ENCODE measurements at places on chromosomes 6 and 20.

GRCh38 chr6:55916188-55916587 lies 40.8 kb upstream of the BMP5 start:
- DNase-seq: no peak

DNA sequence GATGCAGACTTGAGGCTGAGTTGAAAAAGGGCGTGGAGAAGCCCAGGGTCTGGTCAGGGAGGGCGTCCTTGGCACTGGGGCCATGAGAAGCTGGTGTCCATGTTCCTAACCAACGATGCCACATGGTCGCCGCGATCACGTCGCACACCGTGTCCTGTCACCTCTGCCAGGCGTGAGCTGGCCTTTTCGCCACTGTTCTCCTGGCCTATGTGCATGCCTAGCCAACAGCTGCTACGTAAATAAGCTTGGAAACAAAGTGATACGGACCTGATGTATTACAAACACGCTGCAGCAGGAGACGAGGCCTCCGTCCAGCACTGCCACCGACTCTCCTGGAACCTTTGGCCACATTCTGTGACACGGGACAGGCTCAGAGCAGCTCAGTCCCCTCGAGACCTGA lies 22.0 kb upstream of the KIF25 start:
- DNase-seq: no peak

DNA sequence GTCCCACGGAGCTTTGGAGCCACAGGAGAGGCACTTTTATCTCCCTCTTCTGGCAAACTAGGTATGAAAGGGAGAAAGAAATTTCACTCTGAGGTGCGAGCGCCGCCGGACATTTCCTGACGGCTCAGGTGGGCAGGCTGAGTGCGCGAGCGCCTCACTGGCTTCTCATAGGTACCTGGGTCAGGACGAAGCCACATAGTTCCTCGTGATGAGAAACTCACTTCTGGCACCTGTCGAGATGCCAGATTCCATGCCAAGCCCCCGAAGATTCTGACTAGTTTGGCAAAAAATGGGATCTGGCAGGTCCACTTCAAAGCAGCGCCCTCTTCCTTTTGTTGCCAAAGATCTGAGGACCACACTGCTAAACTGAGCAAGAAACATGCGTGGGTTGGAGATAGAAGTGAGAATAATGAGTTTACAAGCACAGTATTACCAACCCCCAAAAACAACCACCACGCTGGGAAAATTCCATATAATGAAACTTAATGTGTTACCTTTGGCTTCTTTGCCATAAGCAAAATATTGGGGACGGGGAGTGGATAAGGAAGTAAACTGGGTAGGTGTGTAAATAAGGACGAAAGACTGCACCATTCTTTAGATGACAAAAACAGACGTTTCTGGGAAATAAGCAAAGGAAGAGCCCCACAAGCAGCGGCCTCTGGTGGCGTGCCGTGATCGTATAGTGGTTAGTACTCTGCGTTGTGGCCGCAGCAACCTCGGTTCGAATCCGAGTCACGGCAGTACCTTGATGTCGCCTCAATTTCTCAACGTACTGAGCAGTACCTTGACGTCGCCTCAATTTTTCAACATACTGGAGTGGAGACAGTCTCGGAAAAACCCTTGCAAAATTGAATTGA lies 89.8 kb upstream of the PRSS16 start:
- DNase-seq: peak; percentile 80

DNA sequence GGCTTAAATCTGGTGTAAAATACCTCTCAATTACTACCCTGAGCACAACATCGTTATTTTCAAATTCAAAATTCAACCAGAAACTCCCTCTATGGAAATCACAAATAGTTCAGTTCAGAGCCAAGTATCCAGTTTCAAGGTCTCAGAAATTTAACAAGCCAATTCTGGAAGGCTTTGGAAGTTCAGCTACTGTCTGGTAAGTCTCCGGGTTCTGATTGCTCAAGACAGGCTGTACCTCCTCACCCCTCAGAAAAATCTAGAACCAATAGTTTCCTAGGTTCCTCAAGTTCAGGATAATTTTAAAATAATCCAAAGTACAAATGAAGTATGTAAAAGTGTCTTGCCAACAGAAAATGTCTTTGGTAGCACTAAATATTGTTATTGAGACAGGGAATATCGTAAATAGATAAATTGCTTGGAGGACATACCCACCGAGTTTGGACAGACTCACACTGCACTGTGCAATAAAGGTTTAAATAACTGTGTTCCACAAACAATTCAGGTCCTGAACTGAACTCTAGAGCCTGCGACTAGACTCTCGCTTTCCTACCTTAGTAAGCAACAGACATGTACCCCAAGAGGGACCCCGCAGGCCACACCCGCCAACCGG lies 729 bp downstream of the ATG5 start:
- no peak for DNase-seq

DNA sequence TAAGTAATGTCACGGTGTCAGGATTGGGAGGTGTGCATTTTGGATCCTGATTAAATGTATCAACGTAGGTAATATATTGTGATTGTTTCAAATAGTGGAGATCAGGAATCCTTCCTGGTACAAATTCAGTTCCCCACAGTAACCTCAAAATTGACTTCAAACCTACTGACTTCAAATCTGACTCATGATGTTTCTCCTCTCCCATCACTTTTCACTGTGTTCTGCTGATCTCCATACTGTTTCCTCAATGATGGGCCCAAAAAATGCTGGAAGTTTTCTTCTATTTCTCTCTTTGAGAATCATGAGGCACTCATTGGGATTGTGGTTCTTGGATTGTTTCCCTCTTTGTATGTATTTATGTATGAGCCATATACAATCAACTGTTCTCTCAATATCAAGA lies 35.9 kb downstream of the LAMA2 start:
- no peak for DNase-seq

DNA sequence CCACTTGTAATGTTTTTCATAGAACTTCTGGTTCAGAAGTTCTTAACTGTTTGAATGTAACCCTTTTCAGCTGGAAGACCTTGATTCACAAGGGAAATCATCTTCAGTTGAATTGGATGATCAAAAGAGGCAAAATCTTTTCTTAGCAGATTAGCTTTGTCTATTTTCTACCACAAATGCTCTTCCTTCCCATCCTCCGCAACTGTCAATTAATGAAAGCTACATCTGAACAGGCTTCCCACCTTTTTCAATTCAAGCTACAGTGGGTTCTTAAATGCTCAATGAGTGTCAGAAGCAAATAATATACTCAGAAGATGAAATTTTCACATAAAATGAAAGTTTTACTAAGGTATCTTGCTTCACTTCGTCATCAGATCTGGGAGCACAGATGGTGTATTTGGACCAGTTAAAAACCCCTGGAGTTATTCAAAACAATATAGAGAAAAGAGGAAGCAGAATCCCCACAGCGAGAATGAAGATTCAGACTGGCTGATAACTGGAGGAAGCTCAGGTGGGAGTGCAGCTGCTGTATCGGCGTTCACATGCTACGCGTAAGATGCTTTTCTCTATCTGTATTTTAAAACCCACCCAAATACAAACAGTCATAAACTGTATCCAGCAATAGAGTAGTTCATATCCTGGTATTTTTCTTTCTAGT lies 19.4 kb downstream of the QRSL1 start:
- peak; percentile 35 for DNase-seq

DNA sequence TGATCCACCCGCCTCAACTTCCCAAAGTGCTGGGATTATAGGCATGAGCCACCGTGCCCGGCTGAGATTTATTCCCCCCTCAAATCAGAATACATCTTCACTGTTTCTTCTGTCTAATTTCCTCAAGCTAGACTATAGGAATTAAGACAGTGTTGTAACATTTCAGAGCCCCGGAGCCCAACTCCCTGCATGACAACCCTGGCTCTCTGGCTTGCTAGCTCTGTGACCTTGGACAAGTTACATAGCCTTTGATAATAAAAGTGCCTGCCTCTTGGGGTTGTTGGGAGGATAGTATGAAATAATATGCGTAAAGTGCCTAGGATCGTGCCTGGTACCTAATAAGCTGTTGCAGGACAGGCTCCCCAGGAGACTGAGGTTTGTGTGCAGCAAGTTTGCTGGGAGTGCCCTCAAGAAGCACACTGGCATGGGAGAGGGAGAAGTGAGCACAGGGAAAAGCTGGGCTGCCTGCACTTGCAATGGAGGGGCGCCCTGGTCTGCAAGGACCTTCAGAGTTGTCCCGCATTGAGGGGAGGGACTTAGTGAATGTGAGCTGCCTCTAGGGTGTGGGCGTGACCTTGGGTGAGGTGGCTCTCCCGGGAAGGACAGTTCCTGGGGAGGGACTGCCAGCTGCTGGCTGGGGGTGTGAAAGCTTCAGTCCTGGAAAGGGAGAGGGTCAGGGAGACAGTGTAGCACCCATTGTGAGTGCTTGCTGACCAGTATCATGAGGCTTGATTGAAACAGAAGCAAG lies 43.4 kb downstream of the TAF8 start:
- DNase-seq: peak; percentile 10

- no peak for DNase-seq
These were observed 84.5 kb downstream of the JARID2 start for GRCh38 chr6:15330174-15330944.

DNA sequence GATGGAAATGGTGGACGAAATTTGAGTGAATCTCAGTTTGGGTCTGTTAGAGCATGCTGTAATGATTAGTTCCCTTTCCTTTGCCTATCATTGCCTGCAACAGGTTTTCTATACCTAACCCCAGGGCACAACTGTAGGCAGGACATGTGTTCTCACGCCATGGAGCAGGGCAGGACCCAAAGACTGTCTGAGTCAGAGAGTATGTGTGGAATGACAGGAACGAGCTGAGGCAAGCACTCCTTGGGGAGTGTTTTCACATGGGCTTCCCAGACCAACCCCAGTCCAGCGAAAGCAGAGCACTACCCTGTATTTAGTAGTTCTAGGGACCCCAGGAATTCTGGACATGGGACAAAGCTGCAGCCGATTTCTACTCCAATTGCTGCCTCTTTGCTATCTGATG lies 234.2 kb downstream of the HACE1 start:
- DNase-seq: no peak

DNA sequence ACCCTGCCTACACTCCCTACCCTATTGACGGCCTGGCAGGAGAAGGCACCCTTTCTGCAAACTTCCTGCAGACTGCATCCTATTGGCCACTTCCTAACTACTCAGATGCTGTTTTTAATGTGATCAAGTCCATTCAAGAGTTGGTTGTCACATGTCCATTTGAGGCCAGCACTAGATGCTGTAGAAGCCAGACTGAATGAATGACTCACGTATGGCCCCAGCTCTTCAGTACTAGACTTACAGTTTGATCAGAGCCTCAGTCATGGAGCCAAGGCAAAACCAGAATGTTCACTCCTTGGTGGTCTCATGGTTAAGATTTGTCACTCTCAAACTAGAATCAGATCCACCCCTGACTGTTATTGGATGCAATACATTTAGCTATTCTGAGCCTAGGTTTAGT lies 101.7 kb downstream of the OPRM1 start:
- no peak for DNase-seq
